ENCODE measurements at places on chromosomes 1 and 21. TPM values are rescaled to one million over a fixed set of nuclear protein-coding genes. Genes with fewer than 3 reads are reported as not detected.

The TMPRSS2 gene
- not detected for total RNA-seq

DNA sequence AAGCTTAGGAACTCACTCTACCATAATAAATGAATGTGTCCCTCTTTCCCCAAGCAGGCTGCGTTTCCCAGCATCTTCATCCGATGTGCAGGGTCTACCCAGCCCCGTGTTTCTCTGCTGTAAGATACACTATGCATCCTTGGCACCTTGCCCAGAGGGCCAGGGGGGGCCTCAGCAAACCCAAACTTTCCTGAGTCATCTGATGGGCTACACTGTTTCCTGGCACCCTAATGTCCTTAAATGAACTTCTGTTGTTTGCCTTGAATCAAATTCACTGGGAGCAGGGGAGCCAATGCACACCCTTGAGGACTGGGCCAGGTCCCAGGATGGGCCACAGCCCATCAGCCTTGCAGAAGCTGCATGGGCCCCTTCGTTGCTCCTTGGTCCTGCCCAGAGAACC, 145.5 kb downstream of the IGSF21 start:
- no peak for DNase-seq

DNA sequence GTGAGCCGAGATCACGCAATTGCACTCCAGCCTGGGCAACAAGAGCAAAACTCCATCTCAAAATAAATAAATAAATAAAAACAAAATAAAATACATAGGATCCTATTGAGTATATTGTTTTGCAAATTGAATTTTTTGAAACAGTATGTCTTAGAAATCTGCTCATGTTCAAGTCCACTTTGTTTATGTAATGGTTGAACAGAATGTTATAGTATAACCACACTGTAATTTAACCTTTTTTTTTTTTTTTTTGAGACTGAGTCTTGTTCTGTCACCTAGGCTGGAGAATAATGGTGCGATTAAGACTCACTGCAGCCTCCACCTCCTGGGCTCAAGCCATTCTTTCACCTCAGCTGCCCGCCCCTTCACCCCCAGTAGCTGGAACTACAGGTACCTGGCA, 31.4 kb downstream of the PARK7 start:
- DNase-seq, result peak; percentile 62

GRCh38 chr1:17773591-17774326, 18.6 kb downstream of the ACTL8 start:
- no peak for DNase-seq

DNA sequence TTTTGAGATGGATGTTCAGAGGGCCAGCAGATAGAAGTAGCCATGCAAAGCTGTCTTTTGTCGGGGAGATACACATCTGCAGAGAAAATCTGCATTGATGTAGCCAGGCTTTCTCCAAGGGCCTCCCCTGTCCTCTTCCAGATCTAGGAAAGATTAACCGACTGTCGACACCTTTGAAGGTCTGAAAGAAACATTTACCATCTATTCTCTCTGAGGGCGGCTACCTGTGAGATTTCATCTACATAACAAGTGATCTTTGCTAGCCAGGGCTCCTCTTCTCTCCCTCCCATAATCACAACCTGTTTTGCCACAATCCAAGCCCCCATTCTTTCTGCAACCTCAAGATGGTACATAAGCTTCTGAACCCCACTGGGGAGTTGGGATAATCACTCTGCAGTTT, 193.6 kb downstream of the RGS7 start:
- no peak for DNase-seq

GRCh38 chr21:33302796-33303195, 22.0 kb upstream of the IFNAR1 start:
- DNase-seq, result no peak

DNA sequence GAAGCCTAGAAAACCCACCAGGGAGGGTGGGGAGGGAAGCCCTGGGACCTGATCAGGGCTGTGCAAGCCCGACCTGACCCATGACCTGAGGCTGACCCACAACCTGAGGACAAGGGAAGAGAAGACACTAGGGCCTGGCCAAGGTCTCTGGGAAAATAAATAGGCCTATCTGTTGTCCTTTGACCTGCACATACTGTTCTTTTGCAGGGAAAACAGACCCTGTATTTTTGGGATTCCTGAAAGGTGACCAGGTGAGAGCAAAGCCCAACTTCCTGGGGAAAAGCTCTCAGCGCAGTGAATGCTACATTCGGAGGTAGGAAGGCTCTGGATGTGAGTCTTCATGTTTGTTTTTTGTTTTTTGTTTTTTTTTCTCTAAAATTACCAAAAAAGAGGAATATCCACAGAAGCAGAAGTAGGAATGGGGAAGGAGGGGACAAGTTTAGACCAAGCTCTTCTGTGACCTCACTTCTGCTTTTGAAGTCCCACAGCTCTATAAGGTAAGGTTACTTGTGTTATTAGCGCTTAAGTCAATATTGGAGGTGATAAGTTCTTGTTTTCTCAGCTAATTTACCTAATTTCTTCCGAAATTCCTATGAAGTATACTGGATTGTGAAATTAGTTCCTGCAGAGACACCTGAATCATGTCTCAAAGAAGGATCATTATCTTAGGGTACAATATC, 26.2 kb upstream of the LYST start:
- DNase-seq, result no peak

DNA sequence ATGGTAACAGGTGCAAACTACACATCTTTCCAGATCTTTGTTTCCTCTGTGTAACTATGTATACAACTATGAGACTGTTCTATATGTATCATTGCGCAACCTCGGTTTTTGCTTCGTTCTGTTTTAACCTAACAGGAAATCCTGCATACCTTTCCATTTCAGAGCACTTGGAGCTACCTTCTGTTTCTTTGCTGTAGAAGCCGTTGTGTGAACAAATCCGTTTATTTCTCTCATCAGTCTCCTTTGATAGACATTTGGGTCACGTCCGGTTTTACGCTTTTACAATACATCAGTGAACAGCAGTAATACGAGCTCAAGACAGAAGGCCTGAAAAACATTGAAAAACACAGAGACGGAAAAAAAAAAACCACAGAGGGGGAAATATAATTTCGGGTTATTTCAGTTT, 10.5 kb downstream of the ATP5IF1 start:
- DNase-seq, result peak; percentile 47

DNA sequence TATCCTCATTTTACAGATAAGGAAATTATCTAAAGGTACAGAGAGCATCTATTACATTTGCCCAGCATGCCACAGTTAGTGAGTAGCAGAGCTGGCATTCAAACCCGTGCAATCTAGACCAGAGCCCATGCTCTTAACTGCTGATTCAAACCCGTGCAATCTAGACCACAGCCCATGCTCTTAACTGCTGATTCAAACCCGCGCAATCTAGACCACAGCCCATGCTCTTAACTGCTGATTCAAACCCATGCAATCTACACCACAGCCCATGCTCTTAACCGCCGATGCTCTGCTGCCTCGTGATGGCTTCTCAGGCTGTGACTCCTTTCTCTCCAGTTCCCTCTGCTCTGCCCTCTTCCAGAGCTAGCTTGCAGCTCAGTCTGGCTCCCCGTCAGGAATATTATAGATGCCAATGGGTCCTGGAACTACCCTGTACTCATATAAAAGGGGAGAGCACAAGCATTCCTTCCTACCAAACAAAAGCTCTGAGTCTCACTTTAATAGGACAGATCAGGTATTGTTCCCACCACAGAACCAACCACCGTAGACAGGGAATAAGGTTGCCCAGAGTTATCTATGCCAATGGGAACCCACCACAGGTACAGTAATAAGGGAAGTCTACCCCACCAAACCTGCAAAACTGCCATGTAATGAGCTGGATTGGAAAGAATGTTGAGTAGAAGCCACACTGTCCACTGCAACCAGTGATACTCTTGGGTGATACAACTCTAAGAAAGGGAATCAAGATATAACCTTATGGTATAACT, 78.4 kb downstream of the SMYD3 start:
- peak; percentile 93 for DNase-seq

The TMEM50B gene
- total RNA-seq, result 21.4 TPM

The MEX3A gene
- total RNA-seq, result 2.3 TPM

The MATN1 gene
- total RNA-seq, result 0.56 TPM

DNA sequence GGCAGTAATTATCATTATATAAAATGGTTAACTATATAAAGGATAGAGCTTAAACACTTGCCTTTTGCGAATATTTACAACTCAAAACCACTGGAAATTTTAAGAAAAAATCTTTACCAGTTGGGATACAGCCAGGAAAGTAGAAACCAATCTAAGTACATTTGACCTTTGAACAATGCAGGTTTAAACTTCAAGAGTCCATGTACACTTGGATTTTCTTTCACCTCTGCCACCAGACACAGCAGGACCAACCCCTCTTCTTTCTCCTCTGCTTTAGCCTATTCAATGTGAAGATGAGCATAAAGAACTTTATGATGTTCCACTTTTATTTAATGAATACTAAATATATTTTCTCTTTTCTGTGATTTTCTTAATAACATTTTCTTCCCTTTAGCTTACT, 361.1 kb downstream of the NEGR1 start:
- no peak for DNase-seq

The DCST2 gene
- total RNA-seq, result not detected
